Hematopoietic multipotent progenitor cell treated with erythropoietin and hydrocortisone succinate and interleukin-3 and kit ligand, for 8 days (in vitro differentiated cells): ENCODE measurements at places on chromosomes 1 and 21.
A peak's percentile ranks its signal among the peaks of the same experiment; 100 is the strongest.

- no peak for DNase-seq
Observed at GRCh38 chr1:232353001-232353400, 276.9 kb downstream of the SIPA1L2 start.

- no peak for DNase-seq
Observed at GRCh38 chr21:31405604-31406003, 61.5 kb upstream of the TIAM1 start.

DNA sequence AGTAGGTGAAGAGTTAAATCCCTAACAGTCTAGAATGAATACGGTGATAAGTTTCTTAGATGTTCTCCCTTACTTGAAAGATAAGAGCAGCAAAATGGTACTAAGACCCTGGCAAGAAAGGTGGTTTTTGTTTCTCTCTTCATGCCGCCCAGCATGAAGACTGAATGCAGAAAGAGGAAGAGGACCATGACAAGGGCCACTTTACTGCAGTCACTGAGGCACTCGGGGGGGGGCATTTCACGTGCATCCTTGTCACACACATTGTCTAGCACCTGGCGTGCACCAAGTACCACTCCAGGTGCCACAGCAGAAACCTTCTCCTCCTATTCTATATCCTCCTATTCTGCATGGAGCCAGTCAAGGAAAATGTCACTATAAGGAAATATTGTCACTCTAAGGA, 222.0 kb downstream of the TOMM20 start:
- DNase-seq: no peak

DNA sequence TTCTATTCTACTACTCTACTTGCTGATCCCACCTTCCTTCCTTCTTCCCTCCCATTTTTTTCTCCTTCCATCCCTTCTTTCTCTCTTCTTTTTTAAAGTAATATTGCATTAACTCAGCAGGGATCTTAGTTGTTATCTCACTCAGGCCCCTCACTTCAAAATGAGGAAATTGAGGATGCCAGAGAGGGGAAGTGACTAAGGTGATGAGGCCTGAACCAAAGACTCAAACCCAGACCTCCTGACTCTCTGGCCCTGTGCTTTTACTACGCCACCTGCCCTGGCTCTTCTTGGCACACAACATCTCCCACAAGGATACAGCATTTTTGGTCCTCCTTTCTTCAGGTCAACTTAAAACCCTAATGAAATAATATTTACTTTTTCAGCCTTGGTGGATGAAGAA, 151.7 kb upstream of the ZNF648 start:
- DNase-seq: no peak

GRCh38 chr1:27427329-27427728, 34.9 kb downstream of the GPR3 start:
- DNase-seq: no peak

GRCh38 chr1:201633297-201633696, 94.4 kb downstream of the NAV1 start:
- no peak for DNase-seq

- DNase-seq: no peak
Observed at GRCh38 chr1:70462611-70463010, 51.5 kb downstream of the CTH start.

- no peak for DNase-seq
Observed at GRCh38 chr1:58773406-58773840, 10.4 kb downstream of the JUN start.

- DNase-seq: no peak
Observed at GRCh38 chr1:157639800-157640199, 41.9 kb upstream of the FCRL4 start.

- peak; percentile 21 for DNase-seq
Observed at GRCh38 chr1:218303176-218303879, 18.2 kb downstream of the RRP15 start.

DNA sequence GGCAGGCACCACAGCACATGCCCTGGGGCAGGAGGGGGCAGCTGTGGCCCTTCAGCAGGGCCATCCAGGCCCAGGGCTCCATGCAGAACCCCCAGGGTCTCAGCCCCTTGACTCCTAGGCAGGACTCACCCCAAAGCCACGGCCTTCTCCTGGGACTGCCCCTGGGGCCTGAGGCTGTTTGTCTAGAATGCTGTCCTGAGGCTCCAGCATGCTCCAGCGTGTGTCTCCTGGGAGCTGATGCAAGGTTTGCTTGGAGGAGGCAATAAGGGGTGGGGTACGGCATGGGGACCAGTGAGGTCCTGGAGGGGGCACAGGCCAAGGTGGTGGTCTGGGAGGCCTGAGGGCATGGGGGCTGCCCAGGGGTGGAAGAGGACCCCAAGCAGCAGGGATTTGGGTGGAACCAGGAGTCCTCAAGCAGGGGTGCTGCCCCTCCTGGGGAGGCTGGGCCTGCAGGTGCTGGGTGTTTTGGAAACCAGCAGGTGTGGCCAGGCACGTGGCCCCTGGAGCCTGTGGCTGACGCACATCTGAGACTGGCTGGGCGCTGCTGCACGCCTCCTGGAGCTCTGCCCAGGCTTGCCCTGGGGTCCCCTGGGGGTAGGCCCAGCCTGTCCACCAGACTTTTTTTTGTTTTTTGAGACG, 7.8 kb upstream of the CALML6 start:
- no peak for DNase-seq

DNA sequence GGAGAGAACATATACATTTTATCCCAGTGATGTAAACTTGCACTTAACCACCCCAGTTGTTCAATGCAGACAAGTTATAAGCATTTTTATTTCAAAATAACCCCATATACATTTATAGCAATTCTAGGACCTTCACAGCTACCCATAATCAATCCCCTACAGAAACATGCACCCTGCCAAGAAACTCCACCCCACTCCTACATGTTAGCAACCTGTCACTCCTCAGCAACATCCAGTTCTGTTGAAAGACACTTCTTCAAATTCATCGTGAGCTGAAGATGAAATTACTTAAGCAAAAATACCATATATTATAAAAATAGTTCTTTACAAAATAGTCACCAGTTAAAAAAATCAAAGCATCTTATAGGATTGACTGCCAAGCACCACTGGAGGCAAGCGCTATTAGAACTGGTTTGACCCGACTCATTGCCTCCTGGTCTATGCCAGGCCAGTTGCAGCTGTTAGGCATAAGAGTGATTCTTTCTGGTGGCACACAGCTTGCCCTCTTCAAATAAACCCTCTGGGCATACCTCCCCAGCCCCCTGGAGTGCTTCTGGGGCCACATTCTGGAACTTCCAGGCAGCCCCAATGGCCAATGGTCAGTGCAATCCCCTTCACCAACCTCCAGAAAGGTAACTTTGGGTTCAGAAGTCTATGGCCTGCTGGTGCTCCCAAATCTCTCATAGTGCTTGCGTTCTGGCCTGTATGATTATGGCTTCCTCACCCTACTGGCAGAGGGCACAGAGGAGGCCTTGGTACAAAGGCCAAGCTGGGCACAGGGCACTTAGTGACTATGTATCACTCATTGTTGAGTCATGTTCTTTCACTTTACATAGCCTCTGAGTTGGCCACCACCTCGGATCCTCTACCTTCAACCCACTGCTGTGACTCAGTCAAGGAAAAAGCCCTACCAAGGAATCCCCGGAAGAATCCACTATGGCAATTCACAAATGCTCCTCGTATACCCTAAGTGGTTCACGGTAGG, 72.2 kb upstream of the RALGPS2 start:
- DNase-seq: no peak

GRCh38 chr1:9621032-9621431, 30.5 kb upstream of the PIK3CD start:
- no peak for DNase-seq

- no peak for DNase-seq
Observed at GRCh38 chr1:9253004-9253403, 18.4 kb downstream of the H6PD start.

- no peak for DNase-seq
Observed at GRCh38 chr1:66214901-66215300, 319.1 kb upstream of the SGIP1 start.

DNA sequence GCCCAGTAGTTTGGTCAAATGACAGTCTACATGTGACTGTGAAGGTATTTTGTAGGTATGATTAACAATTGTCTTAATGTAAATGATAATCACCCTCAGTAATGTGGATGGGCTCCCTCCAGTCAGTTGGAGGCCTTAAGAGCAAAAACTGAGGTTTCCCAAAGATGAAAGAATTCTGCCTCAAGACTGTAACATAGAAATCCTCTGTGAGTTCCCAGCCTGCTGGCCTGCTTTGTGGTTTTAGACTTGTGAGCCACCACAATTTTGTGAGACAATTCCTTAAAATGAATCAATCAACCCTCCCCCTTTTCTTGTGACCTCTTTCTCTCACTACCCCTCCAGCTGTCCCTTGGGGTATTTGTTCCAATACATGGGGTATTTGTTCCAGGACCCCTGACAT, 226.4 kb upstream of the DPYD start:
- no peak for DNase-seq

DNA sequence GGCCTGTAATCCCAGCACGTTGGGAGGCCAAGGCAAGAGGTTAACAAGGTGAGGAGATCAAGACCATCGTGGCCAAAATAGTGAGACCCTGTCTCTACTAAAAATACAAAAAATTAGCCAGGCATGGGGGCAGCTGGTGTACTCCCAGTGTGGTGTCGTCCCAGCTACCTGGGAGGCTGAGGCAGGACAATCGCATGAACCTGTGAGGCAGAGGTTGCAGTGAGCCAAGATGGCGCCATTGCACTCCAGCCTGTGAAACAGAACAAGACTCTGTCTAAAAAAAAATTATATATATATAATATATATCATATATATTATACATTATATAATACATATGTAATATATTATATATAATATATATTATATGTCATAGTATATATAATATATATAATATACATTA, 249.2 kb upstream of the TPTE start:
- peak; percentile 8 for DNase-seq

- no peak for DNase-seq
Observed at GRCh38 chr1:100147875-100148274, 14.9 kb downstream of the TRMT13 start.

DNA sequence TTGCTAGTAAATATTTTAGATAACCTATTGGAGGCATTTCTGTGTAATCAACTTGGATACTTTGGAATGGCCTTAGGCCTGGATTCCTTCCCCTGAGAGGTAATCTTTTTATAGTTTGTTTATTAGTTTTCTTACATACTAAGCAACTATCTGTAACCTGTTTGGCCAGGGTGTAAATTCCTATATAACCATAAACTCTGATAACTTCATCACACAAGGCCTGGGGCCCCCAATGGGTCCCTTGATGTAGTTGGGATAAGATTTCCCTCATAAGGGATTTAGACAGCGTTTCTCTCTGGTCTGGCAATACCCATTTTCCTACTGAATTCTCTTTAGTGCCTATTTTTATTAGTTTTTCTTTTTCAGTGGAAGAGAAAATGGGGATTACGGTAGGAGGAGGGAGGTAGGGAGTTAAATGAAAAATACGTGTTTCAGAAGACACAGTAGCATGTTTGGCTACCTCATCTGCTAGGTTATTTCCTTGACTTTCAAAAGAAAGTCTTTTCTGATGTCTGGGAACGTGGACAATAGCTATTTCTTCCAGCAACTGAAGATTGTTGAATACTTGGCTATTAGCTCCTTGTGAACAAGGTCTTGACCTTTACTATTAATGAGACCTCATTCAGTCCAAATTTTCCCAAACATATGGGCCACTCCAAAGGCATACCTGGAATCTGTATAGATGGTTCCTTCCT, 7.4 kb upstream of the AADACL3 start:
- no peak for DNase-seq

- no peak for DNase-seq
Observed at GRCh38 chr1:172970186-172970585, 80.6 kb downstream of the TNFSF18 start.

DNA sequence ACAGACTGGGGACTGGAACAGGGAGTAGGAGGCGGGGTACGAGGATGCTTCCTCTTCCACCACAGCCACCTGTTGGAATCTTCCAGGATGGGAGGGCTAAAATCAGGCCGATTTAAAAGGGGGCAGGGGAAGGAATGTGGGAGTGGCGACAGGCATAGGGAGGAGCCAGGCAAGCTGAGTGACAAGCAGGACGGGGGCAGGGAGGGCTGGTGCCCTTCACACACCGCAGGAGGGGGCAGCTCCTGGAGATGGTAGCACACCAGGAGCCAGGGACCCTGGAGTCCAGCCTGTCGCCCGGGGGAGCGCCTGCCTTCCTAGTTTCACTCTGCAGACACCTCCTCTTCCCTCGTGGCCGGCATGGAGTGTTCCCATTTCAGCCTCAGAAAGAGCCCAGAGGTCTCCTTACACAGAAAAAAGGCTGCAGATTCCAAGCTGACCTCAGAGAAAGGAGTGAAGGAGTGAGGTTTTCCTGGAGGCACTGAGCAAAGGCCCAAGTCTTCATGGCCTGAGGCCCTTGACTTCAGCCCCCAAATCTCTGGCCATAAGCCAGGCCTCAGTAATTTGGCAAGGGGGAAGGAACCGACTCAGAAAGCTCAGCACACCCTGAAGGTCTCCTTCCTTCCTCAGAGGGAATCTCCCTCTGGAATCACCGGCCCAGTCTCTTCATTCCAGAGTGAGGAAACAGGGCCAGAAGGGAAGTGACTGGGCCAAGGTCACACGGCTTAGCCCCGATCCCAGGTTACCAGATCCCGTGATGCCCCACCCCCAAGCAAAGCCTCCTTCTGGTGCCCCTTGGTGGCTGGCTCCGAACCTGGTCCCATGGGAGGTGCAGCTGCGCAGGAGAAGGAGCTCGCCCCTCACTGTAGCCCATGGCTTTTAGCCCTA, 8.1 kb downstream of the BLACAT1 start:
- DNase-seq: no peak

DNA sequence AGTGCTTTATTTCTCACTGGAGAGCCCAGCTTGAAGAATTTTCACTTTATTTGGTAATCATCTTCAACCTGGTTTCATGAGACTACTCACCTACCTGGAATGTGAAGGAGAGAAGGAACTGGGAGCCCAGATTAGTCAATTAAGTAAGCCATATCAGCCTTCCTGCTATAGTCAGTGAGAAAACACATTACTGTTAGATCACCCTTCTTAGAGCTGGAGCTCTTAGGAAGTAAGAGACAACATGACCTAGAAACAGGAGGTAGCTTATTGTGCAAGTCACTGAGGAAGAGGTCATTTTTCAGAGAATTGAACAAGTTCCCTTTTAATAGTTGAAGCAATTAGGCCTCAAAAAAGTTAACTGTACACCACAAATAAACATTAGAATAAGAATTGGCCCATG, 49.2 kb upstream of the TEKT2 start:
- peak; percentile 26 for DNase-seq

DNA sequence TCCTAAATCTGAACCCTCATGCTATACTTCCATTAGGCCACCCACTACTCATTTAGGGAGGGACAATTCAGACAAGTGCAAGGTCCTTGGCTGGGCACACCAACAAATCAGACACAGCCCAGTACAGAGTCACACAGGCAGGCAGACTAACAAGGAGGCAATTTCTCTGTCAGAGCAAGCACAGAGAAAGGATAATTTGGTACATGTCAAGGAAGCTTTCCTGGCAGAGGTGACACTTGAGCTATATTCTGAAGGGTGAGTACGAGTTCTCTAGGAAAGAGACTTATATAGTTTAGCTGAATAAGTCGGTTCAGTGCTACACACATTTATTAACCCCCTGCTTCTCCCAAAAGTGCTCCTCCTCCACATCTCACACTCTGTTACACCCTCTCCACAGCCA, 455.9 kb downstream of the OMA1 start:
- DNase-seq: no peak
